ENCODE measurements at places on chromosomes 5 and 9.
A peak's percentile ranks its signal among the peaks of the same experiment; 100 is the strongest.

DNA sequence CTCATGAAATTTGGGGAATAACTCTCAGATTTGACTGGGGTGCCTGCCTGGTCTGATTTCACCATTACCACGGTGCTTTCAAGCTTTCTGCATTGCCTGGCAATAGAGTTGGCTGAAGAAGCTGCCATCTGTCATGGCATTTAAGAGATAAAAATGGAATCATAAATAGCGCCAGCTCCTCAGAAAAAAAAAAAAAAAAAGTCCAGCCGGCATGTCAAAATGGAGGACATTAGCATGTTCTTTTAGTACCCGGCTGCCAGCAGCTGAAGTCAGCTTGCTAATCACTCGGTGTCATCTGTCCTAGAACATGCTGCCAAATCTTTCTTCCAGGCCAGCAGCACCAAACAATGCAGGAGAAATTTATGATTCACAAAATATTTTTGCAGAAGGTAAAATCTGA is 57.7 kb upstream of the CER1 start:
- DNase-seq: no peak

DNA sequence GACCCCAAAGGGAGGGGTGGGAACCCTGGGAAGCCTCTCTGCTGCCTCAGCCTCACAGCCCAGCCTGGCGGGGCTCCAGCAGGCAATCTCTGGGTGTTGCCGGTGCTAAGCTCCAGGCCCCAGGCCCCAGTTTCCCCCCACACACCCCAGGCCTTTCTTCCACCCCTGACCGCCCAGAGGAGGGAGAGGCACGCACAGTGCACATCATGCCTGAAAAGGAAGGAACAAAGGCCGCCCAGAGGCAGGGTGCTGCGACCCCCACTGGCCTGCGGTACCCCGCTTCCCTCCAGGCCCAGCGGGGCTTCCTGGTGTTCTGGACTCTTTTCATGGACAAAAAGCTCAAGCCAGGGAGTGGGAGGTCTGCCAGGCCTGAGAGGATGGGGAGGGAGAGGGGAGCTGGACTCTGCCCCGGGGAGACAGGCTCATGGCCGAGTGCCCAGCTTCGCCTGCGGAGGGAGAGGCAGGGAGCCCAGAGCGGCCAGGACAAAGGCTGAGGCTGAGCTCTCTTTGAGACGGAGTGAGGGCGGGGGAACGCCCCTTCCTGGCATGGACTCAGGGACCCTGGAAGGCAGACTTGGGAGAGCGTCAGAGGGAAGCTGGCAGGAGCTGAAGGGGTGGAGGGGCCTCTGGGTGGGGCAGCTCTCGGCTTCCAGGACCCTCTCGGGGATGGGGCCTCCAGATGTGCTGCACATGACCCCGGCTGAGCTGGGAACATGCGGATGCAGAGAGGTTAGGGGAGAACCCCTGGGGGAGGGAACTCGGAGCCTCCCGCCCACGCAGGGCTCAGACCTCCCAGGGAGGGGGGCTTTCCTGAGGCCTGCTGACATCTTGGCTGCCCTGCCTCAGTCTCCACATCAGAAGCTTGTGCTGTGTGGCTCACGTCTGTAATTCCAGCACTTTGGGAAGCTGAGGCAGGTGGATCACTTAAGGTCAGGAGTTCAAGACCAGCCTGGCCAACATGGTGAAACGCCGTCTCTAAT is 1.8 kb upstream of the ENTPD2 start:
- DNase-seq: no peak

DNA sequence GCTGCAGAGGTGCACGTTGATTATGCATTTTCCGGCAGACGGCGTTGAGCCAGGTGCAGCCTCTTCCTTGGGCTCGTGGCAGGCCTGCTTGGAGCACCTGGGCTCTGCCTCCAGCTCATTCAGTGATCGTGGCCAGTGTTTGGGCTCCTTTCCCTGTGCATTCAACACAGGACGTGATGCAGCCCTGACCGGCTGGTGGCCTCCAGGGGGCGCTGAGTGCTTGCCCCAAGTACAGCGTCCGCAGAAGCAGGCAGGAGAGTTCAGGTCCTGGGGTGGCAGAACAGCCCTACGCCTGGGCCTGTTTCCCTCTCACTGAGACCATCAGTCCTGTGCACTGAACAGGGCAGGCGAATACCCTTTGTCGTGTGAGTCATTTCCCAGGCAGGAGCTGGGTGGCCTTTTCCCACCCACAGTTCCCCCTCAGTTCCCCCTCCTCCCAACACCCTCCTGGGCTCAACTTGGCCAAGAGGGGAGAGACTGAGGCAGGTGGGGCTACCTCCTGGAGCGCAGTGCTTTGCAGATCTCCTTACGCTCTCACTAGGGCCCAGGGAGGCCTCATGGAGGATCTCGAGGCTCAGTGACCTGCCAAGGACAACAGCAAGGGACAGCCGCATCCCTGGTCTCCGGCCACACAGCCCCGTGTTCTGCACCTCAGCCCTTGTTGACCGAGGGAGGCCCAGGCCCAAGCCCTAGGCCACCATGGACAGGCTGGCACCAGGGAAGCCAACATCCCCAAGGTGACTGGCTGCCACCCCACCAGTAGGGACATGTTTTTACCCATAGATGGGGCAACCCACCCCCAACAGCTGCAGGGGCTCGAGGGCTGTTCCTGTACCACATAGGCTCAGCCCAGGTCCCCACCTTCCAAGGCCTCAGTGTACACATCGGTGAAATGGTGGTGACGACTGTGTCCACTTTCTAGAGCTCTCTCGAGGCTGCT is 52.9 kb downstream of the LRSAM1 start:
- peak; percentile 88 for DNase-seq

DNA sequence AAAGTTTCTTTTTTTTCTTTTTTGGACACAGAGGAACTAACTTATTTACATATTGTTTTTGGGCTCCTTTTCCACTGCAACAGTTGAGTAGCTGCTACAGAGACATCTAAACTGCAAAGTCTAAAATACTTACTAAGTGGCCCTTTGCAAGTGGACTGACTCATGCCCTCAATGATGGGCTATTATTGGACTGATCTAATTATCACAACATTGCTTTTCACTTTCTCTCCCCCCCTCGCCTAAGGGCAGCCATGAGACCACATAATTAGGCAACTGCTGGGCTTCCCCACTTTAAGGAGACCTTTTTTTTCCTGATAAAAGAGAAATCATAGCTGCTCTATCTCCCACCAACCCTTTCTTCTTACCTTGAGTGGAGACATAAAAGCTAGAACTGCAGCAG is 47.0 kb downstream of the PLK2 start:
- DNase-seq: no peak

GRCh38 chr5:95390812-95391492 is at the start of gene FAM81B:
Gene FAM81B (plus strand): TSS chr5:95391366. CDS start chr5:95391390, 24 bp downstream.
- no peak for DNase-seq

DNA sequence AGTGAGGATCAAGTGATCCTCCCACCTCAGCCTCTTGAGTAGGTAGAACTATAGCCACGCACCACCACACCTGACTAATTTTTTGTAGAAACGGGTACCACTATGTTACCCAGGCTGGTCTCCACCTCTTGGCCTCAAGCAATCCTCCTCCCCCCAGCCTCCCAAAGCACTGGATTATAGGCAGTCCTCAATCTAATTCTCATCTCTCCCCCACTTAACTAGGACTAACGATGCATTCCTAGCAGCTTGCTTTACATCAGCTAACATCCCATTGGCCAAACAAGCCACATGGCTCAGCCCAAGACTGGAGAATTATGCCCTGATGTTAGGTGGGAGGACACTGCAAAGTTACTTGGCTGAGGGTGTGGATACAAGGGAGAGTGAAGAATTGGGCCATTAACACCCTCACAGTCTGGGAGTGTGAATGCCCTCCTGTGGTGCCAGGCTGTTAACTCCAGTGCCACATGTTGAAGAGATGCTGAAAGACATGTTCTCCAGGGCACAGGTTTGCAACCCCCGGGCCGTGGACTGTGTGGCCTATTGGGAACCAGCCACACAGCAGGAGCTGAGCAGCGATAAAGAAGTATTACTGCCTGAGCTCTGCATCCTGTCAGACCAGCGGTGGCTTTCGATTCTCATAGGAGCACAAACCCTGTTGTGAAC is 5.3 kb upstream of the ZNF367 start:
- no peak for DNase-seq

DNA sequence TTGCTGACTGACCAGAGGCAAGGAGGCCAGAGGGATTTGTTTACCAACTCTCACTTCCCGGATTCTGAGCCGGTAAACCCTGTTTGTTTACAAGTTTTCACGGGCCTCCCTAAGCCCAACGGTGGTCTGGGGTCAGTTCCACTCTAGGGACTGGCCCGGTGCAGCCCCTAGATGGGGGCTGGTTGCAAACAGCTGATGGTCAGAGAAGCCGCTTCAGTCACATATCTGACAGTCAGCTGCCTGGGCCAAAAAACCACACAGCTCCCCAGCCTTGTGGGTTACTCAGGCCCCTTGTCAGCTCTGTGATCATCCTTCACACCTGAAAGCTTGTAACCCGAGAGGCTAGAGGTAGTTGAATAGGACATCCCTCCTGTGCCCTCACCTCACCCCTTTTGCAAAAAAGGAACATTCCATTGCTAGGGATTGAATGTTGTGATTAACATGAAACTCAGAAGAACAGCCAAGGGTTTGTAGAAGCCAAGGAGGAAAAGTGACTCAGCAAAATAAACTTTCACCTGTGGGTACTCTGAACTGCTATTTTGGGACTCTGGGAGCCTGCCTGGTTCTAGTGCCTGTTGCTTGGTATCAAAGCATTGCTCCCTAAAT is 40.4 kb downstream of the SAR1B start:
- no peak for DNase-seq

- DNase-seq: peak; percentile 63
These were observed 848 bp downstream of the RAD50 start for GRCh38 chr5:132557478-132558172.

GRCh38 chr5:180908400-180908799 is 9.4 kb downstream of the BTNL8 start:
- DNase-seq: no peak

GRCh38 chr5:153711755-153712154 is 221.3 kb downstream of the GRIA1 start:
- no peak for DNase-seq

DNA sequence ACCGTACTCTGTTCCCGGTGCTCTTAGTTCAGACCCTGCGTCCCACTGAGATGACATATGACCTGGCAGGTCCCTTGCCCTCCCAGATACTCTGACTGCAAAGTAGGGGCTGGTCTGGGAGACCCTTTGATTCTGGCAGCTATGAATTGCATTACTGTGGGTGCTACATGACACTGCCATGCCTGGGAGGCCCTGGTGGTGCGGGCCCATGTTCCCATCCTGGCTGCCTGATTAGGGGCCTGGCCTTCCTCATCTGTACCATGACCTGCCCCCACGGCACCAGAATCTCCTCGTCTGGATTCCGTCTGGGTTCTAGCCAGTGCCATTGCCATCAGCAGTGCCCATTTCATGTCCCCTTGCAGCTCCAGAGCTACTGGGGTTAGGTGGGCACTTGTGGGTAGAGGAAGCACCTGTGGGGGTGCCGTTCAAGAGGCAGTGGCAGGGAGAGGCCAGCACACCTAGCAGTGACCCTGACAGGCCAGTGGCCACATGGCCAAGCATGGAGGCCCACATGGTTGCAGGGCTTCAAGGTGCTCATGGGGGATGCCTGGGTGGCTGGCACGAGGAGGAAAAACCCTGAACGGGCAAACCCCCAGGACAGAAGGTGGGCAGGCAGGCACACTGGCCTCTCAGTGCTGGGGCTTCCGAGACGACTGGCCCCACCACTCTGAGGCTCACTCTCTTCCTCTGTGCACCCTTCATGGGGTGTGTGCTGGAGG is 69.7 kb downstream of the PHF2 start:
- peak; percentile 38 for DNase-seq

- no peak for DNase-seq
These were observed 34.2 kb upstream of the CHD1 start for GRCh38 chr5:98963019-98963418.

GRCh38 chr9:130543859-130544258 is 35.5 kb upstream of the FUBP3 start:
- DNase-seq: no peak

DNA sequence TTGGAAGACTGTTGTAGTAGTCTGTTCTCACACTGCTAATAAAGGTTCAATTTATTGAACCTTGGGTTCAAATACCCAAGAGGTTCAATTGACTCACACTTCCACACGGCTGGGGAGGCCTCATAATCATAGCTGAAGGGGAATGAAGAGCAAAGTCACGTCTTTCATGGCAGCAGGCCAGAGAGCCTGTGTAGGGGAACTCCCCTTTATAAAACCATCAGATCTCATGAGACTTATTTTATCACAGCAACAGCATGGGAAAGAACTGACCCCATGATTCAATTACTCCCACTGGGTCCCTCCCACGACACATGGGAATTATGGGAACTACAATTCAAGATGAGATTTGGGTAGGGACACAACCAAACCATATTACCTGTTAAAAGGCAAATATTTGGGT is 268.2 kb downstream of the TMEM167A start:
- no peak for DNase-seq

DNA sequence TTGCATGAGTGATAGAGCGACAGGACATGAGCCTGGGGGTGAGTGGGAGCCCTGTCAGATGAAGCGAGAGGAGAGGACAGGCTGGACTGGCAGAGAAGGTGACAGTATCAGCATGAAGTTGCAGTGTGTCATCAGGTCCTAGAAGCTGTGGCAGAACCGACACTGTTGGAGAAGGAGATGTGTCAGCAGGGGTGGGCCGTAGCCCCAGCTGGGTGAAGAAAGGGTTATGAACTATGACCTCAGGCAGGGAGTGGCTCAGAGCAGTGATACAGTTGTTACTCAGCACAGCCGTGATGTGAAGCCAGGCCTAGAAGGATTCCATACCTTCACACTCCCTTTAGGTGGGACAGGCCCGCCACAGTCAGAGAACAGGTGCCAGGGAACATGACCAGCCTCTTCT is 7.6 kb downstream of the PCYOX1L start:
- DNase-seq: no peak

GRCh38 chr5:82798676-82799075 is 278.5 kb downstream of the TMEM167A start:
- no peak for DNase-seq

DNA sequence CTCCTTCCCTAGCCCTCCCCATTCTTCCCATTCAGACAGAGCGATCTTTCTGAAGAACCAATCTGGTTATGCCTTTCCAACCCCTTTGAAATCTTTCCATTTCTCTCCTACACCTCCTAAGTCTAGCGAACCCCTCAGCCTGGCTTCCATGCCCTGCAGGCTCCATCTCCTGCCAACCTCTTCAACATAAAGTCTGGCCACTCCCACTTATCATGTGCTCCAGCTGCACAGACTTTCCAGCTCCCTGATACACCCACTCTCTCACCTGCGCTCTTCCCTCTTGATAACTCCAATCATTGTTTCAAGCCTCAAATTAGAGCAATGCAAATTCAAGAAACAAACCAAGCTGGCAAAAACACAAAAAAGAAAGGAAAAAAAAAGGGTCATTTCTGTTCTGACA is 3.8 kb upstream of the ORM1 start:
- DNase-seq: no peak

- DNase-seq: no peak
These were observed 150.1 kb downstream of the KDM4C start for GRCh38 chr9:6907772-6908381.

DNA sequence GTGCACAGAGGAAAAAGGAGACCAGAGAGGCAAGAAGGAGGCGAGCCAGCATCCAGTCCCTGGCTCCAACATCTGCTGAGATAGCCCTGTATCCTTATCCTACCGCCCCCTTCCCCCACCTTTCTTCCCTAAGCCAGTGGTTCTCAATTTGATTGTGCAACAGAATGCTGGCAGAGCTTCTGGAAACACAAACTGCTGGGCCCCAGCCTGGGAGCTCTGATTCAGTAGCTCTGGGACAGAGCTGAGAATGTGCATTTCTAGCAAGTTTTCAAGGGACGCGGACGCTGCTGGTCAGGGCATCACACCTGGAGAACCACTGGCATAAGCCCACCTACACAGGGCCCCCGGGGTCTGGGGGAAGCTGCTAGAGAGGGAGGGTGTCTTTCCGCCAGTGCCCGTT is 21.1 kb downstream of the AK8 start:
- DNase-seq: no peak

All from activated CD8-positive, alpha-beta memory T cell treated with anti-CD3 and anti-CD28 coated beads, Interleukin-2, amount 10 ng/mL, durations not matched to agents 7 days and 5 days (primary cell).